CD4-positive, alpha-beta T cell treated with Interleukin-4 for 4 hours (primary cell): ENCODE measurements at places on chromosomes 1 and 21.

- no peak for DNase-seq
Measured at GRCh38 chr1:204962742-204963632, 80.0 kb upstream of the CNTN2 start.

DNA sequence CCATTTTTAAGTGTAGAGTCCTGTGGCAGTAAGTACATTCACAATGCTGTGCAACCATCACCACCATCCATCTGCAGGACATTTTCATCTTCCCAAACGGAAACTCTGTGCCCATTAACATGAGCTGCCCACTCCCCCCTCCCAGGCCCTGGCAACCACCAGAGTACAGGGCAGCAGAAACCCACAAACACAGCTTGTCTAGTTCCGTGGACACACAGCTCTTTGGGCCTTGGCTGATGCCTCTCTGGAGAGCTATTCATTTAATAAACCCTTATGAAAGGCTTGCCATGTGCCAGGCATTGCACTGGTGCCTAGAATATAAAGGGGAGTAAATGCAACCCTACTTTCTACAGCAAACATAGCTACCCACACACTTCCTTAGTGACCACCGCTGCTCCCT, 28.0 kb downstream of the STUM start:
- DNase-seq = no peak

GRCh38 chr1:205692423-205692822, 12.1 kb upstream of the SLC45A3 start:
- no peak for DNase-seq

DNA sequence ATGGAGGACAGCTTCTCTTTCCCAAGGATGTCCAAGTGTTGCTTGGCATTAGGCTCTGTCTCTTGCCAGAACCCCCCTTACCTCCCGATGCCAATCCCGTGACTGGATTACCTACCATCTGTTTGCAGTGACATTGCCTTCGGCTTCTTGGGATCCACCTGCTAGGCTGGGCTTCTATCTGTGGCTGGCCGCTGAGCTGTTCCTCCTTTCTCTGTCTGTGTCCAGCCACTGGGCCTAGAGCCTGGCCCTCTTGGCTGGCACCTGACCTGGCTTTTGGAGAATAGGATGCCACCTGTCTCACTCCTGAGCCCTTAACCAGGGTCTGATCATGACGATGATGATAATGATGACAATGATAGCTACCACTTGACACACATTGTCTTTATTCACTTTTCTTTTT, 41.6 kb upstream of the STUM start:
- no peak for DNase-seq

- no peak for DNase-seq
Measured at GRCh38 chr1:70874818-70875217, 172.8 kb downstream of the PTGER3 start.

DNA sequence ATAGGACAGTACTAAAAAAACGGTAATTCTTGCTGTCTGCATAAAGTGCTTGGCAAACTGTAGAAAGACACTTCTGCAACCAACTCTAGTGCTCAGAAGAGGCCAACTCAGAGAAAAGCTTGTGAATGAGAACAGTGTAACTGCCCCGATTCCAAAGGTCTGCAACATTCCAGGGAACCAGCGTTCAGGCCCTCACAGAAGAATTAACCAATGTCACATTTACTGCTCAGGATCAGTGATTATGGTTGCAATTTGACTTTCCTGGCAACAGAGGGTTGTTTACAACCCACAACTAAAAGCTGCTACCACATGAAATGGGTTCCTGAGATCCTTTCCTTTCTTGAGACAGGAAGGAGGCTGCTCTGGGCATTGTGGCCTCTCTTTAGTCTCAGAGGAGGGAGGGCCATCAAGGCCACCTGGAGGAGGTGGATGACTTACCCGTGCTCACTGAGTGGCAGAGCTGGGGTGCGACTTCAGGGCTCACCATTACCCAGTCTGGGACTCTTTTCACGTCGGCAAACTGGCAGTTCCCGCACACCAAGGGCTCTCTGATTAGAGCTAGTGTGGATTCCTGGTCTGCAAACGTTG, 15.3 kb downstream of the SRSF4 start:
- DNase-seq = no peak
